GM23338 (cell line): ENCODE measurements at places on chromosomes 4 and X. TPM values are rescaled to one million over a fixed set of nuclear protein-coding genes. Genes with fewer than 3 reads are reported as not detected.

- no peak for DNase-seq
Measured at GRCh38 chr4:169293343-169294176, 22.8 kb upstream of the SH3RF1 start.

- DNase-seq: no peak
Measured at GRCh38 chrX:43661521-43662240, 5.6 kb downstream of the MAOA start.

GRCh38 chrX:140151316-140151715, 186.0 kb upstream of the CXorf66 start:
- DNase-seq: no peak

GRCh38 chrX:10989386-10989785, 121.7 kb upstream of the HCCS start:
- peak; percentile 28 for DNase-seq

DNA sequence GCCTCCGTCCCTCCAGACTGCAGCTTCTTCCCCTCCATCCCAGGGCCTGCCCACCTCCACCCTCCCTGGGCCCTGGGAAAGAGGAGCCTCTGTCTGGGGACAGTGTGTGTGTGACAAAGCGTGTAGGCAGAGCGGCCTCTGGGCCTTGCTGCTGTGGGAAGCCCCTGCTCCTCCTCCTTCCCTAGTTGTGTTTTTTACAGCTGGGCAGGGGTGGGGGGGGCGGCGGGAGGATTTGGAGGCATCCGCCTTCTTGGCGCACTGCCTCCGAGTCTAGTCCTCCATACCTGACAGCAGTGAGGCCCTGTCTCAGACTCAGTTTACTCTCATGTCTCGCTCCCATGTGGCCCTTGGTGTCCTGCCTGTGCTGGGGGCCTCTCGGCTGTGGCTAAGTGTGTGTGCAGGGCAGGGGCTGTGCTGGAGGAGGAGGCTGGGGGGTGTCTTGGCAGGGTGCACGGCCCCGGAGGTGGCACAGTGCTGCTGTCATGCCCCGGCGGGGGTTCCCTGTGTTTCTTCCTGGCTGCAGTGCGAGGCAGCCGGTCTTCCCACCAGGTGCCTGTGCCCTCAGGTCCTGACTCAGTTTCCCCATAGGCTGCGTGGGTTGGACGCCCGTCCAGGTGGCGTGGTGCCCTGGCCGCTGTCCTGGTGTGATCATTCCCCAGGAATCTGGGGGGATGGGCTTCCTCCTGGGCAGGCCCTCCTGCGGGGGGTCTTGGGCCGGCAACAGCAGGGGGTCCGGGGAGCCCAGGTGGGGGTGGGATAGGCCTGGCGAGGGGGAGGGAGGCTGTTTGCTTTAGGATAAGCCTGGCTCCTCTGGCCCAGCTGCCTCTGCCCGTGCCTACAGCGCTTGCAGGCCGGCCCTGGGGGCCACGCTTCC, 7.0 kb downstream of the FGFRL1 start:
- DNase-seq: no peak

DNA sequence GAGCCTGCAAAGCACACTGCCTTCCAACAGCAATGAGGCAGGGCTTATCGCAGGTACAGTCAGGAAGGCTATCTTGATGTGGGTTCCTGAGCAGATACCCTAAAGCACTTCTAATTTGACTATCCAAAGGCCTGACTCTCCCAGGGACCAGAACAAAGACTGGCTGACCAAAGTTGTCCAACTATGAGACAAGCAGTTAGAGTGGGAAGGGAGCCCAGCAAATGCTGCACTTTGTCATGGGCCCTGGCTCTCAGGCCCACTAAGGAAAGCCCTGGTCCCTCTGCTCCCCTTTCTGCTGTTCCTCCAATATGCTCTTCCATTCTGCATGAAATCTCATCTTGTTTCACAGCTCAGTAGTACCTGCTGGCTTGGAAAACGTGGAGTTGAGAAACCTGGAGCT, 391.0 kb downstream of the RAB28 start:
- no peak for DNase-seq

DNA sequence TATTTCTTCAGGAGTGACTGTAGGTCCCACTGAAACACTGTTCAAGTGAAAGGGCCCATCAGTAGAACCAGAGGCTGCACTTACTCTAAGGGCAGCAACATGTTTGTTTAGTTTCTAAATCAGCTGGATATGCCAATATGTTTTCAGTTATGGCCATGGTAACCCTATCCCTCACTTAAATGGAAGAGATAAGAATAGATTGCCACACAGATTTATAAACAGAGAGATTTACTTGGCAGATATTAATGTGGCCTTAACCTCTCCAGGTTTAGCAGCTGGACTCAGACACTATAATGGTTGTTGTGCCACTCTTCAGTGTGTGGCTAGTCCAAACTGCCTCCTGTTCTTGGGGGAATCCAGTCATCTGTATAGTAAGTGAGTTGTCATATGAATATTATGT, 354.1 kb downstream of the TEX13C start:
- DNase-seq: no peak

DNA sequence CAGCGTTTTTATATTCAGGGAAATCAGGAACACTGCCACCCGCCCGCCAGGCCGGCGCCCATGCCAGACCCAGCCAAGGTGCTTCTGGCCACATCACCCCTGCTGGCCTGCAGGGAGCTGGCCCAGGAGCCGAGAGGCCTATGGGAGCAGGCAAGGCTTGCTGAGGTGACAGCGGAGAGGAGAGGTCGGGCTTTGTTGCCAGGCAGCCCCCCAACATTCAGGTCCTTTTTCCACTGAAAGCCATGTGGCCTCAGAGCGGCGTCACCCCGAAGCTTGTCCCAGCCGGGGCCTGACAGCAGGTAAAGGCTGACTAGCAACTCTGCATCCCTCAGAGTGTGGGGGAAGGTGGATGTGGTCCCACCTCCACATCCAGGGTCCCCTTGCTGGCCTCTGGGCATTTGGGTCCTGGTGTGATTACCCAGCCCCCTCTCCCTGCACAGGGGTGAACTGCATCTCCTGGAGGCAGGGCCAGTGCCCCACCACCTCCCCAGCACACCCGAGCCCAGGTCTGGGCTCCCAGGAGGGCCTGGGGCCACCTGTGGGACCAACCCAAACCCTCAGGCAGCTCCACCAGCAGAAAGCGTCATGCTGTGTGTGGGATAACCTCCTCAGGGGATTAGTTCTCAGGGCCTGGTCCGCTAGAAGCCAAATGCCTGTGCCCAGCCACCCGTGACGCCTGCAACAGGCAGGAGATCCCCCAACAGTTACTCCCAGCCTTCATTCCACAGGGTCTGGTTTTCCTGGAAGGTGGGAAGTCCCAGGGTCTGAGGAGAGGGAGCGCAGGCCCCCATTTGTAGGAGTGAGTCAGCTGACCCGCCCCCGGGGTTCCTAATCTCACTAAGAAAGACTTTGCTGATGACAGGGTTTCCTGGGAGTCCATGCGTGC, at the start of gene PDE6B:
TSS of gene PDE6B (plus strand) at position 869 of the 886 bp plus-strand sequence. CDS start 54 bp downstream, outside the sequence.
- peak; percentile 52 for DNase-seq

DNA sequence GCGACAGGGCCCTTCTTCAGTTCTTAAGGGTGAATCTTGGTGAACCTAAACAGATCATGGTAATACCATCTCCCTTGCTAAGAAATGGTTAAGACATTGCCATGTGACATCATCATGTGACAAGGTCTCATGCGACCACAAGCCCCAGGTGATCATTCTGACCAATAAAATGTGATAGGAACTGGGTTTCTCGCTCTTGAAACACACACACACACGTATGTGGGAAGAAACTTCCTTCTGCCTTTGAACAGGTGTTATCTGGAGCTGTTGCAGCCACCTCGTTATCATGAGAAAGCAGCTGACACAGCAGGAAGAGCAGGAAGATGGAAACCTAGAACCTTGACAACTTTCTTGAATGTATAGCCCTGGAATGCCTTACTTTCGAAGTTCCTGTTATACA, 10.2 kb downstream of the SOD3 start:
- no peak for DNase-seq

- peak; percentile 69 for DNase-seq
Measured at GRCh38 chr4:75831856-75832405, 70.3 kb downstream of the PPEF2 start.

- DNase-seq: no peak
Measured at GRCh38 chr4:147029296-147029695, 83.6 kb upstream of the TTC29 start.

DNA sequence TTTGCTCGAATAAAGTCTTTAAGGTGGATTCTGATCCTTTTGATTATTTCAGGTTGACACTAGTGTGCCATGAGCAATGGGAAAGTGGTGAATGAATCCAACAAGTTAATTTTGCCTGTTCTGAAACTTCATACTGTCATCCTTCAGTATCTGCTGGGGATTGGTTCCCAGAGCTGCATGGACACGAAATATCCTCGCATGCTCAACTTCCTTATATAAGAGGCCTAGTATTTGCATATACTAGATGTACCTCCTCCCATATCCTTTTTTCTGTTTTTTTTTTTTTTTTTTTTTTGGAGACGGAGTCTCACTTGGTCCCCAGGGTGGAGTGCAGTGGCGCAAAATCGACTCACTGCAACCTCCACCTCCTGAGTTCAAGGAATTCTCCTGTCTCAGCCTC, 23.0 kb upstream of the PDS5A start:
- DNase-seq: no peak

DNA sequence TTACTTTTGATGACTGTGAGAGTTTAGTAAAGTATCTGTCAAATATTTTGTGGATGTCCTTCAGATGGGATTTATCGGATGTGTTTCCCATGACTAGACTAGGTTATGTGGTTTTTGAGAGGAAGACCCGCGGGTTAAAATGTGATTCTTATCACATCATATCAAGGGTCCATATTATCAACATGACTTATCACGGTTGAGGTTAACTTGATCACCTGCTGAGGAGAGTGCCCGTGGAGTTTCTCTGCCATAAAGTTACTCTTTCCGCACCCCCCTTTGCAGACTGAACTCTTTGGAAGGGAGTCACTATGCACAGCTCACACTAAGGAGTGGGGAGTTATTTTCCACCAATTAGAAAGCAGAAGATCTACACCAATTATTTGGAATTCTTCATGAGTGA, 38.7 kb downstream of the GLRB start:
- DNase-seq: no peak

DNA sequence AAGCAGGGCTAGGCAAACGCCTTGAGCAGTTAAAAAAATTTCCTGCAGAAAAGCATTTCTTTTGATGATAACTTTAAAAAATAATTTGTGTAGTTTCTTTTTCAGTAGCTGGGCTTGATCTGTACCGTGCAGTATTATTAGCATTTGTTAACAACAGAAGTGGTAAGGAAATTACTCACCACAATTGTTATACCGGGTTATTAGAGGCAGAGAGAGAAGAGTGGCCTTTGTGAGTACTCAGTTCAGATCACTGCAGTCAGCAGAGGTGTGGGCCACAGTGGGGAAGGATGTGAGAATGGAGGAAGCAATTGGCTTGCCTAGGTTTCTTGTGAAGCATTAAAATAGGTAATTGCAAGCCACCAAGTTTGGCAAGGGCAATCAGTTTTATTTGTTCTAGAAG, 14.3 kb upstream of the IL21 start:
- DNase-seq: no peak

- no peak for DNase-seq
Measured at GRCh38 chrX:149471397-149471796, 33.7 kb downstream of the IDS start.

DNA sequence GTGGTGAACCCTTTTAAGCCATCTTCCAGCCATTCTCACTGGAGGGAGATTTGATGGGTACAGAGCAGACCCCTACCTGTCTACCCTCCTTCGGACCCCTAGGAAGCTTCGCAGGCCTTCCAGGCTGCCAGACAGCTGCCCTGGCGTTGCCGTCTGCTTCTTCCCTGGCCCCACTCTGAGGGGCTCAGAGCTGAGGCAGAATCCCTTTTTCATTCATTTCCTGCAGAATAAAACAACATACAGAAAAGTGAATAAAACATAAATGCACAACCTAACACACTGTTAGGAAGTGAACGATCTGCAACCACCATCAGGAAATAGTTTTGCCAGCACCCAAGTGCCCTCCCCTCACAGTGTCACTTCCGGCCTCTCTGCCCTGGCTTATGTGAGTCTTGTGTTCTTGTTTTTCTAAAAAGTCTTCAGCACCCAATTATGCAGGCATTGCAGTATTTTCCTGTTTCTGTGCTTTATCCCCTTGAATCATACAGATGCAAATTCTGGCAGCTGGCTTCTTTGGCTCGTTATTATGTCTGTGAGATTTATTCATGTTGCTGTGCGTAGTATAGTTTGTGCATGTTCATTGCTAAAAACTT, 5.6 kb upstream of the ADD1 start:
- DNase-seq: no peak

DNA sequence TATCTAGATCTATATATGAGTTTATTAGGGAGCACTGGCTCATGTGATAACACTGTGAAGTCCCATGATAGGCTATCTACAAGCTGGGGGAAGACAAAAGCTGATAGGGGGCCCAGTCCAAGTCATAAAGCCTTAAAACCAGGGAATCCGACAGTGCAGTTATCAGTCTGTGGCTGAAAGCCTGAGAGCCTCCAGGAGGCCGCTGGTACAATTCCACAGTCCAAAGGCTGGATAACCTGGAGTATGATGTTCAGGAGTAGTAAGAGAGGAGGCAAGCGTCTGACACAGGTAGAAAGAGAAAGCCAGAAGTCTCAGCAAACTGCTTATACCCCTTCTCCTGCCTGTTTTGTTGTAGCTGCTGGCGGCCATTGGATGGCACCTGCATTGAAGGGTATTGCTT, 177.6 kb upstream of the SPRY1 start:
- no peak for DNase-seq

- peak; percentile 68 for DNase-seq
Measured at GRCh38 chr4:3009422-3009821, 46.1 kb downstream of the GRK4 start.

GRCh38 chr4:131441004-131441688, 1707.9 kb upstream of the PCDH10 start:
- DNase-seq: no peak

GRCh38 chr4:4216648-4217047, 10.1 kb downstream of the OTOP1 start:
- peak; percentile 63 for DNase-seq

The SH3RF1 gene
- 12.4 and 22.9 TPM in 2 replicates for total RNA-seq

The VCX3A gene
- total RNA-seq: not detected in 2 replicates

The JADE1 gene
- total RNA-seq: 156 and 158 TPM in 2 replicates

The RTL5 gene
- 0.35 and 0.94 TPM in 2 replicates for total RNA-seq

The ENPEP gene
- total RNA-seq: 0.74 and 1.5 TPM in 2 replicates

The FAM114A1 gene
- total RNA-seq: 14.5 and 20.3 TPM in 2 replicates
